ENCODE measurements at places on chromosomes 16 and 17.

DNA sequence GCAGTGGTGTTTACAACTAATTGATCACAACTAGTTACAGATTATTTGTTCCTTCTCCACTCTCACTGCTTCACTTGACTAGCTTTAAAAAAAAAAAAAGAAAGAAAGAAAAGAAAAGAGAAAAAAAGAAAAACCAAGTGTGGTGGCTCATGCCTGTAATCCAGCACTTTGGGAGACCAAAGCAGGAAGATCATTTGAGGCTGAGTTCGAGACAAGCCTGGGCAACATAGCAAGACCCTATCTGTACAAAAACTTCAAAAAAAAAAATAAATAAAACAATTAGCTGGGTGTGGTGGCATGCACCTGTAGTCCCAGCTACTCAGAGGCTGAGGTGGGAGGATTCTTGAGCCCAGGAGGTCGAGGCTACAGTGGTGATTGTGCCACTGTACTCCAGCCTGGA, 4.2 kb downstream of the SNTB2 start:
- no peak for DNase-seq

GRCh38 chr17:27336184-27336583, 42.3 kb downstream of the WSB1 start:
- no peak for DNase-seq

DNA sequence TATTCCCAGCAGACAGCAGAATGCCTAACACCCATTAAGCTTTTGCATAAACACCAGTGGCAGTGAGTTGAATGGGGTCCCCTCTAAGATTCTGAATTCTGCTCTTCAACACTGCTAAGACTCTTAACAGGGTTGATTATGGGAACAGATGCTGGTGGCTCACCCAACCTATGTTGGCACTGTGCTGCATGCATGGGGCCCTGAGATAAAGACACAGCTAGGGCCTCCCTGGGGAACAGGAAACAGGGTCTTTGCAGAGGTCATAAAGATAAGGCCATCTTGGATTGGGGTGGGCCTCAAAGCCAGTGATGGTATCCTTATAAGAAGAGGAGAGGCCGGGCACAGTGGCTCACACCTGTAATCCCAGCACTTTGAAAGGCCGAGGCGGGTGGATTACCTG, 190.8 kb downstream of the SLC39A11 start:
- no peak for DNase-seq

DNA sequence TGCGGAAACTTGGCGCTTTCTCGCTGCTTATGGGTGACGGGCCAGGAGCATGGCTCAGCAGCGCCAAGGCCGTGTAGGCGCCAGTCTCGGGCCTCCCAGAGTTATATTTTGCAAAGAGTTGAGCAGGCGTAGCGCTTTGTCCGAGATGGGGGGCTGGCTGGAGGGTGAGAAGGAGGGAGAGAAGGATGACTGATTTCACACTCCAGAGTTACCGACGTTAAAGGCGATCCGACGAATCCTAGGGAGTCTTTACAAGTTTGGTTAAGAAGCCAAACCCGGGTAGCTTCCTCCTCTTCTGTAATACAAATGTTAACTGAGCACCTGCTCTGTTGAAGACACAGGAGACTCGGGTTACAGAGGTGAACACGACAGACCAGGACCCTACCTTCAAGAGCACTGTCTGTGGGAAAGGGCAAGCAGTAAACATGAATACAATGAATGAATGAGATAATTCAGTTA, 782 bp downstream of the POLR2A start:
- DNase-seq, result no peak

GRCh38 chr16:63672493-63672892, 1449.4 kb downstream of the CDH11 start:
- no peak for DNase-seq
